ENCODE measurements at places on chromosomes 5 and 9.
A peak's percentile ranks its signal among the peaks of the same experiment; 100 is the strongest.

GRCh38 chr9:10843151-10843550 is 230.3 kb upstream of the PTPRD start:
- no peak for ATAC-seq

GRCh38 chr9:105414947-105415661 is 32.7 kb upstream of the FSD1L start:
- peak; percentile 74 for ATAC-seq

DNA sequence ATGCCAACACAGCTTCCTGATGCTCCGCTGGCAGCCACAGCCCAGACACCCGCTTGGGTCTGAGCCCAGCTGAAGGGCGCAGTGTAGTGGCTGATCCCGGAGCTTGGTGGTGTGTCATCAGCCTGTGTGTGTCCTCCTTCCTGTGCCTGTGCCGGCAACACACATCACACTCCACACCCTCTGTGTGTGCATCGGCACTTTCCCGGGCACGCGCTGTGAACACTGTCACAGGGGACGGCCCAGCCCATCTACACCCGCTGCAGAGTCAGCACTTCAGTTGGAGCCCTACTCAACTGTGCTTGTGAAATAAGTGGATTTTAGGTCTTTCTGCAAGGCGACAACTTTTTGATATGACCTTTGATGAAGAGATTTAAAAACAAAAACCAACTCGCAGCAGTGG is 189.4 kb downstream of the IRX2 start:
- ATAC-seq: no peak

DNA sequence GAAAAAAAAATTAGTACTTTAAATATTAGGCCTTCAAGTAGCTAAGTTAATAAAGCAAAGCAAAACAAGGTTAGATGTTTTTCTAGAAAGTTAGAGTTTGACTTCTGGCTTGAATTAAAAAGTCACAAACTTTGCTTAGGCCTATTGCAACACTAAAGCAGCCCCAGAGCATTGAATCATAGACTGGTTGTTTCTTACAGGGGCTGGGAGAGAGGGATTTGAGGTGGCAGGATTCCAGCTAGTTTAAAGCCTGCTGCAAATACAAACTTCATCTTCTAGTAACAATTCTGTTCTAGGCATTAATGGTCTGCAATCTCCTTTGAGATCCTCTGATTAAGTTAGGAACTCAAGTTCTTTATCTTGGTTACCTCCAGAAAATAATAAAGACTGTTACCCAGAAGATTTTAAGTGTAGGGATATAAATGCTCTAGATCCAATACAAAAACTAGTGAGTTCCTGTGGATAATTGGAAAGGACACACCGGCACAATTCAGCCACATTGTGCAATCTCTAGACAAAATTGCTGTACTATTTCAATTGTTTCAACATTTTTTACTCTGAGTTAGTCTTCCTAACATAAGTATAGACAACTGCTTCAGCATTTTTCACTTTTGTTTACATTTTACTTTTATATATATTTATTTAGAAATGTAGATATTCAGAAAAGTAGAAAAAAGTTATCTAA is 12.6 kb downstream of the OR13C5 start:
- ATAC-seq: no peak

DNA sequence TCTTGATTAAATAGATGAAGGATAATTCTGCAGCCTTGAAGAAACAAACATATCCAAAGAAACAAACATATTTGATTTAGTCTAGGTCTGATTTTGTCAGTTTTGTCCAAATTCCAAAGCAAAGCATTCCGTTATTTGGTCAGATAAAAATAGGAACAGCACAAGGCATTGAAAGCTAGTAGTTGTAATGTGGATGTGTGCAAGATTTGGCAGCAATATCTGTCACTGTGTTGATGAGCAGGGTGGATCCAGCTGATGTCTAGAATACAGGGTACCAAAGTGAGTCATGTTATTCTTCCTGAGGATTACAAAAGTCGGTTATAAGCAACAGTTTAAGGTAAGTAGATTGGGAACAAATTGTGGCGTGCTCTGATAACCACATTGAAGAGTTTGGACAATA is 69.3 kb upstream of the PLPPR1 start:
- no peak for ATAC-seq

DNA sequence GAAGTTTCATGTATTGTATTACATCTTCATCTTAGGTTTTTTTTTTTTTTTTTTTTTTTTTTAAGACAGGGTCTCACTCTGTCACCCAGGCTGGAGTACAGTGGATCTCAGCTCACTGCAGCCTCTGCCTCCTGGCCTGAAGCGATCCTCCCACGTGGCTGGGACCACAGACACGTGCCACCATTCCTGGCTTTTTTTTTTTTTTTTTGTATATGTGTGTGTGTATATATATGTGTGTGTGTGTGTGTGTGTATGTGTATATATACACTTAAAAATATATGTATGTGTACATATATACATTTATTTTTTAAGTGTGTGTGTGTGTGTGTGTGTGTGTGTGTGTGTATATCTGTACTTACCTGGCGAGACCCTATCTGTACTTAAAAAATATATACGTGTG is 6.6 kb downstream of the DMXL1 start:
- ATAC-seq: no peak

DNA sequence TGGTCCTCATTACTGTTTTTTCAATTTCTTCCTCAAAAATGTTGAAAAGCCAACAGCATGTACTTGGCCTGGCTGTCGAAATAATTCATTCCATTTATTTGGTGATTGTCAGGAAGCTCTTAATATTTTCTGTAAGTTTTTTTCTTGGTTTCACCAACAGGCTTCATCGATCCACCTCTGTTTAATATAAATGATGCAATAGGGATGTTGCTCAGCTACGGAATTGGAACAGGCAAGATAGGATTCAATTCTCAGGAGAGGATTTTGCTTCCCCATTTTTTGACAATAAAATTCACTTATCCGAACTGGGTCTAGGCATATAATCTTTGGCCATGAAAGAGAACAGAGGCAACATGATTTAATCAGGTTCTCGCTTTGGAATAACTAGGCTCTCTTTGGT is 30.8 kb downstream of the C5 start:
- no peak for ATAC-seq

- ATAC-seq: no peak
Observed at GRCh38 chr5:178509491-178510057, 80.6 kb downstream of the COL23A1 start.

DNA sequence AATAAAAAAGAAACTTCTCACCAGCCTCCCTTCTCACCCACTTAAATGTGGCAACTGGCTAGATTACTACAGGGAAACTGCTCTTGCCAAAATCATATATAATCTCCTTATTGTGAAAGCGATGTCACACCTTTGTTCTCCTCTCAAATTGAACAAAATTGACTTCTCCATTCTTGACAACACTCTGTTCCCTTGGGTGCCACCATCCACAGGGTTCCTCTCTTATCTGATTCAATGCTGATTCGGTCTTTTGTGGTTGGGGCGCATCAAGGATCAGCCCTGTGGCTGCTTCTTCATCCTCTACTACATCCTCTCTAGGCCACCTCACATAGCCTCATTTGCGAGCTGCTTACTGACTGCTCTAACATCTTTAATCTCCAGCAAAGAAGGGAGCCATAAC is 86.1 kb downstream of the EDIL3 start:
- ATAC-seq: no peak

GRCh38 chr9:12813960-12814876 is 39.4 kb downstream of the LURAP1L start:
- no peak for ATAC-seq

GRCh38 chr9:86193088-86193487 is 66.4 kb downstream of the C9orf153 start:
- ATAC-seq: no peak

DNA sequence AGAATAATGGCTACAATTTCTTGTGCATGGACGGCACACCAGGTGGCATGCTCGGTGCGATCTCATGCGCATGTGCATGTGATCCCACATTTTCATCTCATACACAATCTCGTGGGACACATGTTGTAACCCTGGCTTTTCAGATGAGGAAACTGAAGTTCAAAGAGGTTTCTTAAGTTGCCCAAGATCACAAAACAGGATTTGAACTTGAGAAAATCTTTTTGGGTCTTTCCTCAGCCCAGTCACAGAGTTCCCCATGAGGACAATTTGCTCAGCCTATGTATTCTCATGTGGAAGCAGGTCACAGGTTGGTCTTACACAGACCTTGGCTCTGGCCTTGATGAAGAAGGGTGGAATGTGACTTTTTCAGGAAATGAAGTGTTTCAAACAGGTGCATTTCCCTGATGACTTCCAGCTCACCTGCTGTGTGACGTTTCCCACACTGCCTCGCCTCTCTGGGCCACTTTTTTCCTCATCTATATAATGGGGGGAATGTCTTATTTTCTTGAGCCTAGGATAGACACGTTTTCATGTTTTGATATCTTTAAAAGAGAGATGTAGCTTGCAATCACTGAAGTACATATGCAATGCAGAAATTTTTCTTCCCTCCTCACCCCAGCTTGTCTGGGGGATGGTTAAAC is 7.1 kb upstream of the ORM1 start:
- no peak for ATAC-seq

GRCh38 chr5:102375272-102375671 is 79.2 kb upstream of the SLCO4C1 start:
- ATAC-seq: no peak

GRCh38 chr9:88578121-88579049 is 43.4 kb downstream of the NXNL2 start:
- ATAC-seq: peak; percentile 60

GRCh38 chr5:1110307-1111240 is 1.3 kb downstream of the SLC12A7 start:
- no peak for ATAC-seq

- no peak for ATAC-seq
Observed at GRCh38 chr5:13664377-13664776, 280.1 kb downstream of the DNAH5 start.

- ATAC-seq: no peak
Observed at GRCh38 chr9:1473956-1474634, 423.9 kb downstream of the DMRT2 start.

GRCh38 chr5:80738466-80738865 is 83.7 kb upstream of the DHFR start:
- ATAC-seq: no peak

GRCh38 chr5:78827725-78828124 is 157.4 kb downstream of the ARSB start:
- no peak for ATAC-seq

DNA sequence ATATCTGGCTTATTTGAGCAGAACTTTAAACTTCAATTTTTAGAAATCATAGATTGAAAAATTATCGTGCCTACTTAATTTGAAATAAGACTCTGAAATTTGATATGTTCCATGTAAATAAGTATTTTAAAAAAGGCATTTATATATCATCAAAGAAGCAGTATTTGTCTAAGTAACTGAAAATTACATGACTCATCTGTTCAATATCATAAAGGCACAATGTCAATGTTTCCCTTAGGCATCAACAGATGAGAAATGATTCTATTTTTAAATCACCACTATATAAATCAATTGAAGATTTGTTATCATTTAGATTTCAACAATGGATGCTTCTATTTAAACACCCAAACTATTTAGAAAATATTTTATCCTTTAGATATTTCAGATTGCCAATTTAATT is 142.9 kb upstream of the POU5F2 start:
- ATAC-seq: no peak

- ATAC-seq: no peak
Observed at GRCh38 chr5:154312576-154312975, 122.0 kb downstream of the GALNT10 start.

Data from stimulated activated memory B cell treated with anti-CD40 and anti-IgM and Interleukin-4, amounts not matched to agents 10 μg/mL and 1 μg/mL and 100 μg/mL, for 72 hours (primary cell).